Effector memory CD8-positive, alpha-beta T cell (primary cell): ENCODE measurements at places on chromosomes 7 and 10.
A peak's percentile ranks its signal among the peaks of the same experiment; 100 is the strongest.

- DNase-seq: no peak
Observed at GRCh38 chr10:110764378-110764777, 107.3 kb upstream of the PDCD4 start.

GRCh38 chr10:84876116-84876999 lies 548.0 kb downstream of the CCSER2 start:
- no peak for DNase-seq

DNA sequence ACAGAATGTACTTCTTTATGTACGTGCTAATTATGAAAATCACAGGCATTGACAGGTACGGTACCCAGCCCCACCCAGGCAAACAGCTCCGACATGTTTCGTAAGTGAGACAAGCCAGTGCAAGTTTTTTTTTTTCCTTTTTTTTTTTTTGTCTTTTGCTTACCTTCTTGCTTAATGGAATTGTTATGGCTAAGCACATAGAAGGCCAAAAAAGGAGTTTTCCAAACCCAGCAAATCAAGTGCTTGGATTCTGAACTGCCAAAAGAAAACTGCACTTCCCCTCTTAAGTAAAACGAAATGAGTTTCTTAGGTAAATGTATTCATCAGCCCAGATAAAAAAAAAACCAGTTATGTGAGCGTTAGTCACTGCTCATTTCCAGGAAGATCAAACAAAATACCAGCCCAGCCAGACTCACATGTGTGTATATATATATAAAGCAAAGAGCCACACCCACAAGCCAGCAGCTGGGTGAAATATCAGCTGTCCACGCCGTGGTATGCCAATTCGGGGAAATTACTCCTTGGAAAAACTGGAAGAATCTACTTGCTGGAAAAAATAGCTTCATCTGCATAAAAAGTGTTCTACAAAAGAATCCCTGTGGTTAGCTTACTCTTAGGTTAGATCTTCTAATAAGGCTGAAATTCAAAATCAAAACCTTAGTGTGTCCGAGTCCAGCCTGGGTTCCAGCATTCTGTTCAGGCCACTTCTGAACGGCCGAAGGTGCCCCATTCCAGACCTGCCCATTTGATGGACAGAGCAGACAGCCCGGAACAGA lies 8.0 kb downstream of the KLF6 start:
- peak; percentile 46 for DNase-seq

GRCh38 chr7:26723129-26723528 lies 141.3 kb downstream of the SKAP2 start:
- DNase-seq: no peak

DNA sequence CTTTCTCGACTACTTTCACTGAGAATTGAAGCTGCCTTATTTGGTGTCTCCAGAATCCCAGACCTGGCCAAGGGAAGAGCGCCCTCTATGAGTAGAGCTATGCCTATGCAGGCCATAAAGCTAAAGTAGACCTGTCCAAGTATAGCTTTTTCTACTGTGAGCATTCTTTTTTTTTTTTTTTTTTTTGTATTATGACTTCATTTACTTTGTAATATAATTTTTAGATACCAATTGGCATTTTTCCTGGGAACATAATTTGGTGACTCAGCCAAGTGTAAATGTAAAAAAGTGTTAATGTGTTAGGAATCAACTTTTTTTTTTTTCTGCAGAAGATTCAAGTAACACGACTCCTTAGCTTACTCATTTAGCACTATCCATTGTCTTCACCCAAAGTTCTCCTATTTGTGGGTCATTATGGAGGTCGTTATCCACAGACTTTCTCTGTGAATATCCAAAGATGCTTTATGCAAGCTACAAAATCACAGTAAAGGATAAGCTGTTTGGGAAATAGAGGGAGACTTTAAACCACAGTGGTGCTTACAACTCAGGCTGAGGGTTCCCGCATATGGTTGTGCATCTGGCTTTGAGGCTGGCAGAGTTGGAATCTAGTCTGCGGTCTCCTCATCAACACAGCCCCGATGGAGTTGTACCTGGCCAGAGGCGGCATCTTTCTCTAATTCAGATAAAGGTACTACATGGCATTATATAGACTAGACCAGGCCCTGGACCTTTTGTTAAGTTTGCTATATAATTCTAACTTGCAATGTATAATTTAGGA lies 1040.2 kb upstream of the SORCS1 start:
- DNase-seq: no peak

- no peak for DNase-seq
Observed at GRCh38 chr7:50653126-50653864, 88.1 kb upstream of the DDC start.

GRCh38 chr10:128480601-128481000 lies 354.4 kb upstream of the MKI67 start:
- DNase-seq: no peak

DNA sequence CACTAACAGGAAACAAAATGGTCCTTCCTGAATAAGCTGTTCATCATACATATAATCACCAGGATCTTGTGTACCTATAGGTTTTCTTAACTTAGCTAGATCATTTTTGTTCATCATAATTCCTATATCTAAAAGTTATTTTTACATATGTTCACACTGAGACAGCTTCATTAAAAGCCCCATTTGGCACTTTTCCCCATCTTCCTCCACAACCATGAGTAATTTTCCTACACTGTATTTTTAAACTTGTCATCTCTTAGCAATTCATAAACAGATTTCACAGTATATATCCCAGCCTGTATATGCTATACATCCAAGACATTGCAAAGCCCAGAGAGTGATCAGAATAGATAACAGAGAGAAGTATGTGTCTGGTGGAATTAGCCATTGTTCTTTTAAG lies 28.3 kb downstream of the ZNF365 start:
- no peak for DNase-seq

DNA sequence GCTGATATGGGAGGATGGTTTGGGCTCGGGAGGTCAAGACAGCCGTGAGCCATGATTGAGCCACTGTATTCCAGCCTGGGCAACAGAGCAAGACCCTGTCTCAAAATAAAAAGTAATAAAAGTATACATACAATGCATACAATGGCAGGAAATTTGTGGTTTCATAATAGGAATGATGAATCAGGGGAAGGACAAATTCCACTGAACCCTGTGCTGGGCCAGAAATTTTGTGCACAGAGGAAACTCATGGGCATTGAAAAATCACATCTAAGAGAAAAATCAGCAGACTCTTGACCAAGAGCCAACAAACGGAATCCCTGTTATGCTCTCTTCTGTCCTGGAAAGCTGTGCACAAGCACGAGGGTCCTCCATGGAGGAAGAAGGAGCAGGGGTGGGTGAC lies 35.1 kb downstream of the SEM1 start:
- no peak for DNase-seq

GRCh38 chr10:20494474-20494873 lies 402.6 kb downstream of the NEBL start:
- DNase-seq: no peak

DNA sequence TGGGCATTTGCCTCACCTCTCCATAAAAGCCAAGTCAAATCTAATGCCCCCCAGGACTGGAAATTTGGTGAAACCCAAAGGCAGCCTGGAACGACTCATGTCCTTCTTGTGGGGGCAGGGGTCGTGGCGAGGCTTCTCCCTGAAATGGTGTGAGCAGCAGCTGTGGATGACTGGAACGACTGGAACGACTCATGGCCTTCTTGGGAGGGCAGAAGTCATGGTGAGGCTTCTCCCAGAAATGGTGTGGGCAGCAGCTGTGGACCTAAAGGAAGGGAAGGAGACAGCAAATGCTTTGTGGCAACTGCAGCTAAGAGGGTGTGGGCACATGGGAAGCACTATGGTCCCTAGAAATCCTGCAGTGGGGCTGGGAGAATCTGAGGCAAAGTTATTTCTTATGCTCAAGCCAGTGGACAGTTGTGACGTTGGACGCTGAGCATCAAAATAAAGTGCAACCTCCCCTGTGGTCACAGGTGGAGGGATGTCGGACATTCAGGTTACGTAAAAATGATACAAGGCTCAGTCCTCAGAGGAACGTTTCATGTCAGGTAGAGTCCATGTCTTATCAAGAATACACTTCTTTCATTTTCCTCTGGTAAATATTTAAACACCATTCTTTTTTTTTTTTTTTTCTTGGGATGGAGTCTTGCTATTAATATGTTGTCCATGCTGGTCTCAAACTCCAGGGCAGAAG lies 107.0 kb upstream of the KIF5B start:
- DNase-seq: no peak

DNA sequence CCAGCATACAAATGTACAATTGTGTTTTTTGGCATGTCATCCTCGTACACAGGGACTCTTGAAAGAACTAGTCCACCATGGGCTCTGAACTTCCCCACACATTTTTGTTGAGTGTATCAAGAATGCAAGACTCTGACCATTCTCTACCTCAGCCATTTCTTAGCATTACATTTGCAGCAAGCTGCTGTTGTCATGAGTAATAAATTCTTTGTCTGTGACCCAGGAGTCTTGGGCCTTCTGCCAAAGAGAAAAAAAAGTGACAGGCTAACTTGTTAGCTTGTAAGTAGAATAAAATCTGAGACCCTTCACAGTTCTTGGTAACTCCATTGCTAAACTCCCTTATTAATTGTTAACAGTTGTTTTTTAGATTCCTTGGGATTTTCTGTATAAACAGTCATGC lies 542.3 kb upstream of the MBL2 start:
- no peak for DNase-seq

- no peak for DNase-seq
Observed at GRCh38 chr10:12501841-12502525, 152.6 kb downstream of the CAMK1D start.

DNA sequence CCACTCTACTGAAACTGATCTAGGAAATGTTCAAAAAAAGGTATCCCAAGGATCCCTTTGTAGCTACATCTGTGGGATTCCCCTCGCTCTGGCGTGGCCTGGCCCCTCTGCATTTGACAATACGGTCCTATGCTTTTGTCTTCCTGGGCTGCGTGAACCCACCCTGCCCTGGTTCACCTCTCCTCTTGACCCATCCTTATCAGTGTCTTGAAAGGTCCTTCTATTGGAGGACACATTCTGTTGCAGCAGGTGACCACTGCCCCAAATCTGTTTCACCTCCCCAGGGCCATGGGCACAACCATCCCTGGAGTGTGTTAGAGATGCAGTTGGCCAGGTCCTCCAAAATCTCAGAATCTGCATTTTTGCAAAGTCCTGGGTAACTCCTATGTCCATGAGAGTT lies 100.8 kb downstream of the EGFR start:
- DNase-seq: no peak

DNA sequence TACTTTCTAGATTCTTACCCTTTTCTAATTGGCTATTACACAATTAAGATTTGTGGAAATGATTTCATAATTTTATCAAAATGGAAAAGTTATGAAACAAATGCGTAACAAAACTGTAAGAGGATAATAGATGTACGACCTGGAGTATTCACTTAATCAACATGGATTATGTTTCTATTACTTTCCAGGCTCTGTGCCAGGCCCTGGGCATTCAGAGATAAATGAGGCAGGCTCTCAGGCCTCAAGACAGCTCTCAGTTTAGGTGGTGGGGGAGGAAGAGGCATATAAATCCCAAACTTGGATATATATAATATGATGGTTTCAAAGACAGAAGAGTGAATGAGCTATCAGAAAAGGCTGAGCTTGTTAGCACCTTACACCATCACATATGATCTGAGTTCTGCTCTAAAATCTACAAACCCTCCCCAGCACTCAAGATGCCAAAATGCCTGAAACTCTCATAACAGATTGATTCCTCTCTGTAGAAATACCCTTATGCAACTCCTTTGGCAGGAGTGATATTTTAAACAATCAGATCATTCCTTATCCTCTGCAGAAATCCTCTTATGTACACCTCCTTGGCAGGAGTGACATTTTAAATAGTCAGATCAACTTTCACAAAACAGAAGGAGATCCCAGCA lies 42.5 kb downstream of the ACBD5 start:
- DNase-seq: no peak

DNA sequence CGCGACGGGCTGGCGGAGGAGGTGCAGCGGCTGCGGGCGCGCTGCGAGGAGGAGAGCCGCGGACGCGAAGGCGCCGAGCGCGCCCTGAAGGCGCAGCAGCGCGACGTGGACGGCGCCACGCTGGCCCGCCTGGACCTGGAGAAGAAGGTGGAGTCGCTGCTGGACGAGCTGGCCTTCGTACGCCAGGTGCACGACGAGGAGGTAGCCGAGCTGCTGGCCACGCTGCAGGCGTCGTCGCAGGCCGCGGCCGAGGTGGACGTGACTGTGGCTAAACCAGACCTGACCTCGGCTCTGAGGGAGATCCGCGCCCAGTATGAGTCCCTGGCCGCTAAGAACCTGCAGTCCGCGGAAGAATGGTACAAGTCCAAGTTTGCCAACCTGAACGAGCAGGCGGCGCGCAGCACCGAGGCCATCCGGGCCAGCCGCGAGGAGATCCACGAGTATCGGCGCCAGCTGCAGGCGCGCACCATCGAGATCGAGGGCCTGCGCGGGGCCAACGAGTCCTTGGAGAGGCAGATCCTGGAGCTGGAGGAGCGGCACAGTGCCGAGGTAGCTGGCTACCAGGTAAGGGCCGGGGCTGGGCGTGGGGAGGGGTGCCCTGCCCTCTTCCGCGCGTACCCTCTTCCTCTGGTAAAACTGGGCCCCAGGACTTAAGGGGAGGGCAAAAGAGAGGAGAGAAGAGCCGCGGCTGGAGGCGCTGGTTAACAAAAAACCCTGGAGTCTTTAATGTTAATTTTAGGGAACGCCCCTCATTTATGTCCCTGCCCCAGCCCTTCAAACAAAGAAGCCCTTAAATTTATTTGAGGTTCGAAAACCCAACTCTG lies 987 bp downstream of the INA start:
- no peak for DNase-seq

- no peak for DNase-seq
Observed at GRCh38 chr10:47060993-47061500, 149.8 kb downstream of the PTPN20 start.

- no peak for DNase-seq
Observed at GRCh38 chr7:30906014-30906413, 5.6 kb upstream of the AQP1 start.

DNA sequence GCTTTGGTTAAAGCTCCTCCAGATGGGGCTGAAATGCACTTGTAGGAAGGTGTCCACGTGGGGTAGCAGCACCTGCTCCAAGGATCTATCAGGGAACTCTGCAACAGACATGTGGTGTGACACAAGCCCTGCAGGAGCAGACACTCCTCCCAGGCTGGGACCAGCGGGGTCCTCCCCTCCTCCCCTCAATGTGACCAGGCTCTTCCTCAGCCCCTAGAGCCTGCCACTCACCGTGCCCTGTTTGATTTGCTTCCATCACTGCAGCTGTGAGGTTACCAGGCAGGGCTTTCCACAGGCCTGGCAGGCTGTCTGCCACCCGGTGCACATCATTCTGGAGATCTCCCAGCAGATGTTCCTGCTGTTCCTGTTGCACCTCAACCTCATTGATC lies 13.4 kb downstream of the MMRN2 start:
- no peak for DNase-seq

DNA sequence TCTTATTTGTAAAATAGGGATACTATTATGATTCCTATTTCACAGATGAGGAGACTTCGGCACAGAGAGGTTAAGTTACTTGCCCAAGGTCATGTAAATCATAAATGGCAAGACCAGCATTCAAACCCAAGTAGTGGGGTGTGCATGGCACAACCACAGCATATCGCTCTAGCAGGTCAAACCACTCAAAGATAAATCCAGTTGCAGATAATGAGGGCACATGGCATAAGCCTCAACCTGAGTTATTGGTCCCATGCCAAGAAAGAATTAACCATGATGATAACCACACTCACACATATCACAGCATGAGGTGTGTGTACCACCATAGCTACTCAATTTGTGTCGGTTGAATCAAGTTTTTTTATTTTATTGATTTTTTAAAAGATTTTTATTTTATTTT lies 180.5 kb downstream of the CREB5 start:
- no peak for DNase-seq
